ENCODE measurements at places on chromosomes 5 and 9.

DNA sequence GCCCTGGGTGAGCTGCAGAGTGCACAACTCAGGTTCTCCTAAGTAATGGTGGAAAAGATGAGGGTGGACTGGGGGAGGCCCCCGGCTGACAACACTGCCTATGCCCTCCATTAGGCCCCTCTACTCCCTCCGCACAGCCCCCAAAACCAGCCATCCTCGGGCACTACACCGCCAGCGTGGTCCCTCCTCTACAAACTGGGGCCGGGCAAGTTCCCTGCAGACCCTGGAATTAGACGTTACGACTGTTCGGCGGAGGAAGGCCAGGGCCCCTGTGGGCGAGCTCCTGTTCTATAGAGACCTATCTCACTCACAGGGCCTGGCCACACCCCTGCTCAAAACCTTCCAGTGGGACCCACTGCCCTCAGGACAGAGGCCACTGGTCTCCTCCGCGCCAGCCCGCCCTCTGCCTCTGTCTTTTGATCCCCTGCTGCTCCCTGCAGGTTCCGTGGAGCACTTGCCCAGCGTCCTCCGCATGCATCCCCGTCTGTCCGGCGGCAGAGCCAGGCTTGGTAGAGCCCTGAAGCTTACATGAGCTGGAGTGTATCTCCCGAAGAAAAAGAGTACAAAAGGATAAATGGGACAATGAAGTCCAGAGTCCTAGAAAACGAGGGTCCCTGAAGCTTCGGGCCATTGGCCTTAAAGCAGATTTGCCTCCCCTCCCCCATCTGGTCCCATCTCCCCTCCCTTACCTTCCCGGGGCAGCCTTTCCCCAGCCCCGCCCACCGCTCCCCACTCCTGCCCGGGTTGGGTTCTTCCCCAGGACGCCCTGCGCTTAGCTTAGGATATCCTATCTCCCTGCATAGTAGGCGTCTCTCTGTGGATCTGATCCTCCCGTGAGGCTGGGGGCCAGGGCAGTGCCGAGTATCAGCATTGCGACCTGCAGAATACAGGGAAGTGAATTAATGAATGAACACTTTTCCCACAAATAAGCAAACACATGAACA lies 71.3 kb downstream of the HRH2 start:
- no peak for DNase-seq

GRCh38 chr5:109826426-109826825 lies 136.7 kb downstream of the MAN2A1 start:
- DNase-seq: no peak

- no peak for DNase-seq
Measured at GRCh38 chr5:173760461-173761177, 127.5 kb upstream of the CPEB4 start.

DNA sequence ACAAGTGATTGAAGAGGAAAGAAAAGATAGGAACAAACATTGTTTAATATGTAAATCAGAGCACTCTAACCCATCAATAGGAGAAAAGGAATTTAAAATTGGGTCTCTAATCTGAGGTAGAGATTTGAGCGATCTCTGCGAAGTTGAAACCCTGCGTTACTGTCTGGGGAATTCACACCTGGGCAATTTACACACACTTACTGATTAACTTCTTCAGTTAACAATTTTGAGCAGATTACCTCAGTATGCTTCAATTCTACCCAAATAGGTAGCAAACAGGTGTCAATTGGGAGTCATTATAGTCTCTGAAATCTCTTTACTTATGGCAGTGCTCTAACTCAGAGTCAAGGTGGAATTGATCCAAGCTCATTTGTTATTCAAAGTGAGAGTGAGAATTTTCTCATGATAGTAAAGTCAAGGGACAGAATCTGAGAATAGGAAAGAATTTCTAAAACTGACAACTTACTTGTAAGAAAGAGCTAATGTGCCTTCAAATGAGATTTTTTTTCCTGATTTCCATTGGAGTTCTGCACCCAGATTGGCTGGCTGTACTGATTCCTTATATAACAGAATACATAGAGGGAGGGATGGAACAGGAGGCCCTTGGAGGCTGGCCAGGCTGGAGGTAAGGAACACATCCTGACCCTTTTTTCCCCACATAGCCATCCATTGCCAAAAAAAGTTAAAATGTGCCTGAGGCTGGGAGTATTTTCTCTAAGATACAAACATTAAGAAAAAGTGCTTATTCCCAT lies 27.1 kb upstream of the IFNA14 start:
- DNase-seq: no peak

DNA sequence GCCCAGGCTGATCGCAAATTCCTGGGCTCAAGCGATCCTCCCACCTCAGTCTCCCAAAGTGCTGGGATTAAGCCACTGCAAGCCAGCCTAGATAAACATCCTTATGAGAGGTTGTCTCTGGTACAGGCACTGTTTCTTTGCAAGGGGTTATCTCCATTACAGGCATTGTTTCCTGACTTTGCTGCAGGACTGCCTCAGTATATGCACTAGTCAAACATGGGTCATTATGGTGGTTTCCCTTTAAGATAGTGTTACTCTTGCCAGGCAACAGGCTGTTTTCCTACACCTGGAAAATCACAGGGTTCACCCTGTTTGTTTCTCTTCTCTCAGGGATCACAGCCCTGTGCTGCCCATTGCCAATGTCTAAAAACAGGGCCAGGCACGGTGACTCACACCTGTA lies 7.8 kb upstream of the CLTB start:
- no peak for DNase-seq

DNA sequence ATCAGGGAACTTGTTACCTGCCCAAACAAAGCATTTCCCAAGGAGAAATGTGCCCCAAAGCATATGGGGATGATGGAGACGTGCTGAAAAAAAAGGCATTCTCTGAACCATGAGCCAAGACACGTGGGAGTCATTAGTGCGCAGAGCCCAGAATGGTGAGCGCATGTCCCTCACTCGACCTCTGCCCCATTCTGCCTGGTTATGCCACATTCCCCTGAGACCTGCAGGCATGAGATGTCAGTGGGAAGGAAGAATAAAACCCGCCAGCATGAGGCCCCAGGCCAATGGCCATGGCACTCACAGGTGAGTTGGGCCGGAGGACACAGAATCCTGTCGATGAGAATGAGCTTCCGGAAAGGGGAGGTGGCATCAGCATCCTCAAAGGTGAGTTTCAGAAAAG lies 228.9 kb downstream of the CDK5RAP2 start:
- no peak for DNase-seq

DNA sequence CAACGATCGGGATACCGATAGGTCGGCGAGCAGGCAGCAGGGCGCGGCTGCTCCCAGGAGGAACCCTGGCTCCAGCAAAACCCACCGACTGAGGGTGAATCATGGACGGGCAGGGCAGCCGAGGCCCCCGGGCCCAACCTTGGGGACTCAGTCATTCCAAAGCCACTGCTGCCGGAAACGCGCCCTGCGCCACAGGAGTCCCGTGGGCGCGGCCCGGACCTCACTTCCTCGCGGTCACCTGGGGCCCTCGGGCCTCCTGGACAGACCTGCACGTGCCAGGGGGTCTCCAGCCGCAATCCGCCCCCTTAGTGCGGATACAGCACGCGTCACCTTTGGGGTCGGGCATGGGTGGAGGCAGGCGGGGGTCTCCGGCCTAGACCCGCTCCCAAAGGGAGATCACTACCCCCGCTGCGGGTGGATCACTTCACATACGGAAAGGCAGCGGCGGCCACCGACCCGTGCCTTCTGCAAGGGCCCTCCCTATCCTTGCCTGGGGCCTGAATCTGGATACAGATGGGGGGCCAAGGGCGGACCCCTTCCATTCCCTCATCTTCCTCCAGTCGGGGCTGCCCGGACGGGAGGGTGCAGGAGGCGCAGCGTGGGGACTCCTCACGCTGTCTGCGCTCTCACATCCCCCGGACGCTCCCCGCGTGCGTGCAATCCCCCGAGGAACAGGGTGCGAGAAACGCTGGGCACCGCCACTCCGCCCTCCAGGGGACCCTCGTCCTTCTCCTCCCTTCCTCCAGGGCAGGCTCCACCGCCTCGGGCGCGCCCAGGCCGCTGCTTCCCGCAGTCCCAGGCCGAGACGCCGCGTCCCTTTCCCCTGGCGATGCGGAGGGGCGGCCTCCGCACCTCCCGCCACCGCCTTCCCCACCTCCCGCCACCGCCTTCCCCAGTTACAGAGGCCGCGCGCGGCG lies 586 bp downstream of the TXN start:
- DNase-seq: no peak

DNA sequence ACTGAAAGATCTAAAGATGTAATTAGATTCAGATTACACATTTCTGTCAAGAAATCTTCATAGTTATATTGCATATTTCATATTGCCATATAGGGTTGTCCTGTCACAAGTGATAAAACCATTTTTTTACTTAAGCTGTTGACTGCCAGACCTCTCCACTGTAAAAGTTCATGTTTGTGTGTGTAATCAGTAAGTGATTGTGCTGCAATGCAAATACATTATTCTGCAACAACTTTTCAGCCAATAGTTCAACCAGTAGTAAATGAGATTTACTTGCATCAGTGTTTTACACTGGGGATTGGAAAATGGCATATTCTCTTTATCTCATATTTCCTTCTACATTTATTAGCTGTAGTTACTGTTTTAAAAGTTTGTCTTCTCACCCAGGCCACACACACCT lies 603.9 kb upstream of the RORB start:
- no peak for DNase-seq

- DNase-seq: no peak
Measured at GRCh38 chr5:82332886-82333615, 54.9 kb upstream of the RPS23 start.

DNA sequence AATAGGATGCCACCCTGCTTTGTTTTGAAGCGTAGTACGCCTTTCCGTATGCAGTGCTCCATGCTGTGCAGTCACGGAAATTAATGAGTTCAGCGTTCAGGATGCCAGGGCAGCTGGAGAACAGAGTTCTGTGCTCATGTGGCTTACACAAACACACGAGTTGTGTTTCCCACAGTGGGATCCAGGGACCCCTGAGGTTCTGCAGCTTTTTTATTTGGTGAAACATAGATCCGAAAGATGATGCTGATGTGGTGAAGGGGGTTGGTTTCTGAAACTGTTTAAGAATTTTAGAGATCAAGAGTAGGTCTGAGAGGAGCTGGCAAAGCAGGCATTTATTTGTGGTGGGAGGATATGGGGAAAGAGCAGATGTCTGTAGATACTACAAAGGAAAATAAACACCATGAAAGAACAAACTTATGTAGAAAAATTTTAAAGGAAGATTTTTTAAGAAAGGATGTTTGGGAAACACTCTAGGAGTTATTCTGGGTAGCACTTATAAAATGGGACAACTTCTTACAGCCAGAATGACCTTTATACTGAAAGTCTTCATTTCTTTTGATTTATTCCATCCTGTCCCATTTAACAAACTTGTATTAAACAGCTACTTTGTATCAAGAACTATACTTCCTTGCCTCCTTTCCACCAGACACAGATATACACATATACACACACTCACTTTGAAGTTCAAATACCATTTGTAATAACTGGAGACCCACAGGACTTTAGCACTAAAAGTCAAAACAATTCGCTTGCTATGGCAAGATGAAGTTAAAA lies 52.7 kb downstream of the ITGA1 start:
- no peak for DNase-seq

DNA sequence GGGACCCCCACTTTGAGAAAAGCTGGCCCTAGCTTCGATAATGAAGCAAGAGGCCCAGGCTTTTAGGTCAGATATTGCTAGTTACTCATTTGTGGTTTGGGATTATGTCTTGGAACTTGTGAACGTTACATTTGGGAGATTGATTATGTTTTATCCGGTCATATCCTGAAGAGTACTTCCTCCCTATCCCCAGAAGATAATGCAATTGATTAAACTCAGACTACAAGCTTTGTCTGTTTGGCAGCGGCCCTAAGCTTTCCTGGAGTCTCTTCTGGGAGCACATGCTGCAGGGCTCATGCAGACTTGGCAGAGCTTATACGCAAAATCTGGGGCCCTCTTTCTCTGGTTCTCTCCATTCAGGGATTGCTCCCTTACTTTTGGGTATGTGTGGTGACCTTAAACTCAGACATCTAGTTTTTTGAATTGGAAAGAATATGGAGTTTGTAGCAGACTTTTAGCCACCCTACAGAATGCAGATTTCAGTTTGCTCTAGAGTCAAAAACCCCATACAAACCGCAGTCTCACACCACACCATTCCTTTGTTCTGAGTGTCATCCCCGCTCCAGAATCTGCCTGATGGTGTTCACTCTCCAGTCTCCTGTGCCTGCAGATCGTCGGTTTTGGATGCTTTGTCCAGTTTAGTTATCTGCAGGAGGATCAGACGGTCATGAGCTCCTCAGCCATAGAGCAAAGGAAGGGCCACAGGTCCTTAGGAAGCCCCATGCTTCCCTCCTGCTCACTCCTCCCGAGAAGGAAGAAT lies 449.5 kb upstream of the TRPC7 start:
- no peak for DNase-seq
